Cortex of kidney (tissue), 1 donor: ENCODE measurements at places on chromosomes 3 and 15.

DNA sequence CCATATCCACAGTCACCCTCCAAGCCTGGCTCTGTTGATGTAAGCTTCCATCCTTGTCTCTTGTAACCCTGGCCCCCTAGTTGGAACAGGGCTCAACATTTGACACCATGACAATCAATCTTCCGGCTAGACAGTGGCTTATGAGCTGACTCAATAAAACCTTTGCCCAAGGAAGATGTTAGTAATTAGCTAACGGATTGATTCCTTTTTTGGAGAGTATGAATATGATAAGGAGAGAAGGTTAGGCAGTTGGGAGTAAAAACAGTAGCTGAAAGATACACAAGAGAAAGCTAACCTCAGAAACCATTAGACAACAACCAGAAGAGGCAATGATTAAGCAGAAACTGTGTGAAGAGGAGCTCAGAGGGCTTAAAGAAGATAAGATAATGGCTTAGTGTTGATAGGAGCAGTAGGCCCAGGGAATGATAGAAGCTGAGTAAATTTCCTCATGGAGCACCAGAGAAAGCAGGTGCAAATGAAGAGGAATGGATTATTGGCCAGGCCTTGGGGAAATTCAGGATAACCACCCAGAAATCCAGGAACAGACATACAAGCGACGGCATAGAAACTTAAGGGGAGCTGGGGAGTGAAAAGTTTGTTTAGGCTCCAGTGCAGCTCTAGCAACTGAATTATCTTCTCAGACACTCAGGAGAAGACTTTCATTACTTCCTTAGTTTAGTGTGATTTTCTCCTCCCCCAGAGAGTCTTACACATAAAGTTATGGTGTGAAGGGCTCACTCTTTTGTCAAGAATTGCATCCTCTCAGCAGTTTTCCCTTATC is 7.8 kb upstream of the RFX7 start:
- DNase-seq, result no peak

DNA sequence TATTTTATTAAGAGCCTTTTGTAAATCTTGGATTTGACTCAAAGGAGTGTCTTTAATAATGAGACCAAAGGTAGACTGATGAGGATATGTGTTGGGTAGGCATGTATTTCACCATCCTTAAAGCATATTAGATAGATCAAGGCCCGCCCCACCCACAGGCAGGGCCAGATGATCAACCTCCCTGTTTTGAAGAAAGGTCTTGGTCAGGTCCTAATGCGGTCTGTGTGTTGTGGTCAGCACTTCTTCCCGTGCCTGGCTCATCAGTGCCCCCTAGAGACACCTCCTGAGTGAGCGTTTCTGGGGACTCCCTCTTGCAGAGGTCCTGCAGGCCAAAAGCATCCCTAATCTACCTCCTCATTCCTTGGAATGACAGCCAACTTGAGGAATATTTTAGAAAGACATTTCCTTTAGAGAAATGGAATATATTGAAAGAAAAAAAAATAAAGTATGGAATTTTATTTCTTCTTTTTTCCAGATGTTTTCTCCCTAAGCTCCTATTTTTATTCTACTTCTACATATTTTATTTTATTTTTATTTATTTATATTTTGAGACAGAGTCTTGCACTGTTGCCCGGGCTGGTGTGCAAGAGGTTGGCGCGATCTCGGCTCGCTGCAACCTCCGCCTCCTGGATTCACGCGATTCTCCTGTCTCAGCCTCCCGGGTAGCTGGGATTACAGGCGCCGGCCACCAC is 6.0 kb downstream of the TM4SF4 start:
- DNase-seq, result no peak

DNA sequence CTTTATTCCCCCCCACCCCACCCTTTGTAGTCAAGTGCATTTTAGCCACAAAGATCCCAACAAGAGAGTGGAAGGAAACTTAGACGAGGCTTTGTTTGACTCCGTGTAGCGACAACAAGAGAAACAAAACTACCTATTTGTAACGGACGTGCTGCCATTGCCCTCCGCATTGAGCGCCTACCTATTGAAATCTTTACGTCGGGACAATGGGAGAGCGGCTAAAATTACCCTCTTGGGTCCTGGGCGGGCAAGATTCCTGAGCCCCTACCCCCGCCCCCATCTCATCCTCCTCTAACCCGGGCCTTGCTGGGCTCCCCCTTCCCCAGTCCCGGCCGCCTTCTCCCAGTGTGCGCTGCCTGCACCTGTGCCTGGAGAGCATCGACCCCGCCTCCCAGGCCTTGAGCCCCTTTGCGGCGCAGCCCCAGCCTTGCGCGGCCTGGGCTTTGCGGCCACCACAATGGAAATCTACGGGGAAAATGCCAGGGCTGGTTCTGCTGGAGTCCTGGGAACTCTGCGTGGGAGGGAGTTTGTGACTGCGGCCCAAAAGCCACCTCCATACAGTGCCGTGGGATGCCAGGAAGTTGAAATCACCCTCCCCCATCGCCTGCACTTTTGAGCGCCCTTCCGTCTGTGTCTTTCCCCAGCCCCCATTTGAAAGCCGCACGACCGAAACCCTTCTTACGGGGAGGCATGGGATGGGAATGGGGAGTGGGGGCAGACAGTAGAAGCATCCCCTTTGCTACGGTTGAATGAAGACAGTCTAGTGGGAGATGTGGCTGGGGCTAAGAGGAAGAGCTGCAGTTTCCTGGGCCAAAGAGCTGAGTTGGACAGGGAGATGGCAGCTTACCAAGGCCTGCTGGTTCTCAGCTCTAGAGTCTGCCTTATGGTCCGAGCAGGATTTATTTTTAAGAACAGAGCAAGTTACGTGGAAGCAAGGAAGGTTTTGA is 1.1 kb upstream of the SOX2 start:
- no peak for DNase-seq

- DNase-seq, result no peak
Observed at GRCh38 chr3:10310578-10310977, 10.3 kb downstream of the SEC13 start.

- no peak for DNase-seq
Observed at GRCh38 chr15:67465196-67465952, 55.6 kb upstream of the C15orf61 start.

GRCh38 chr3:10263646-10264363 is 15.5 kb downstream of the TATDN2 start:
- no peak for DNase-seq

DNA sequence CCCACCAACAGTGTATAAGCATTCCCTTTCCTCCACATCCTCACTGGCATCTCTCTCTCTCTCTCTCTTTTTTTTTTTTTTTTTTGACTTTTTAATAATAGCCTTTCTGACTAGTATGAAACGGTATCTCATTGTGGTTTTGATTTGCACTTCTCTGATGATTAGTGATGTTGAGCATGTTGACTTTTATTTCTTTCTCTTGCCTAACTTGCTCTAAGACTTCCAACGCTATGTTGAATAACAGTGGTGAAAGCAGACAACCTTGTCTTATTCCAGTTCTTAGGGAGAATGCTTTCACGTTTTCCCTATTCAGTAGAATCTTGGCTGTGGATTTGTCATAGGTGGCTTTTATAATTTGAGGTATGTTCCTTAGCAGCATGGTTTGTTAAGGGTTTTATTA is 249.4 kb upstream of the MDFIC2 start:
- DNase-seq, result no peak

- DNase-seq, result no peak
Observed at GRCh38 chr3:41417574-41417973, 218.3 kb downstream of the CTNNB1 start.

DNA sequence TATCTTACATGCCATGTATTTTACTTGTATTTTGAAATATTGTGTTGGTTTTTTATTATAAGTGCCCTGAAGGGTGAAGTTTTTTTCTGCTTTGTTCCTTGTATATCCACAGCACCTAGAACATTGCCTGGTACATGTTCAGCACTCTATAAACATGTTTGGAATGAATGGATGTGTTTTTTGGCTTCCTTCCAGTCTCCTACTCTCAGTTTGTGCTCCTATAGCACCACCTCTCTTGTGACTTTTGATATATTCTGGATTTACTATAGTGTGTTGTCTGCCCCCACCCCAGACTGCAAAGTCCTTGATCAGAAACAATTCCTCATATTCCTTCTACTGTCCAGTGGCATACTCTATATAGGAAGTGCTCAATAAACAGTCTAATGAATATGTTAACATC is 60.6 kb downstream of the PLCL2 start:
- DNase-seq, result no peak
